ENCODE measurements at places on chromosomes 5 and 9. TPM values are rescaled to one million over a fixed set of nuclear protein-coding genes. Genes with fewer than 3 reads are reported as not detected.

Gene SLC36A2
- total RNA-seq = not detected

Gene SLC4A9
- total RNA-seq = 0.13 TPM

Gene SLC46A2
- not detected for total RNA-seq

Gene LRRC19
- not detected for total RNA-seq

Gene LHX3
- total RNA-seq = not detected

Gene XRCC4
- total RNA-seq = 6.4 TPM

Gene STK32A
- 1.5 TPM for total RNA-seq

Gene SLC6A7
- not detected for total RNA-seq

Gene IL7R
- total RNA-seq = 2.8 TPM

Gene HTR1A
- not detected for total RNA-seq

Gene MARCHF3
- 1.5 TPM for total RNA-seq

Gene TMEM8B
- 17.6 TPM for total RNA-seq

Gene FSD1L
- 2.0 TPM for total RNA-seq

Gene PCDHAC2
- total RNA-seq = 0.25 TPM

Gene MARCHF6
- 22.7 TPM for total RNA-seq

Gene IL4
- not detected for total RNA-seq

Gene GFI1B
- not detected for total RNA-seq

Gene PDGFRB
- 35.4 TPM for total RNA-seq

Gene HK3
- total RNA-seq = not detected

Gene CDHR2
- total RNA-seq = not detected

Gene ZNF782
- total RNA-seq = 3.2 TPM

Gene TEX48
- not detected for total RNA-seq

Gene ZNF367
- total RNA-seq = 6.5 TPM

Gene CPEB4
- 21.3 TPM for total RNA-seq

Gene TOR4A
- 50.8 TPM for total RNA-seq

Gene PRDM12
- total RNA-seq = not detected

Gene CA9
- 0.16 TPM for total RNA-seq

Gene CYSRT1
- total RNA-seq = 2.9 TPM

Gene ARSB
- total RNA-seq = 22.8 TPM

Gene LIX1
- total RNA-seq = 0.89 TPM

Gene ANKDD1B
- total RNA-seq = 0.89 TPM

Gene IRX4
- 2.3 TPM for total RNA-seq

Gene CEL
- 0.16 TPM for total RNA-seq

Gene PCDHGC3
- 36.5 TPM for total RNA-seq

Gene STOML2
- 232 TPM for total RNA-seq

Gene BTNL3
- not detected for total RNA-seq

Gene RGS14
- 12.2 TPM for total RNA-seq

Gene RLN2
- 2.3 TPM for total RNA-seq

Gene C9orf50
- 0.16 TPM for total RNA-seq

All from mesangial cell (primary cell).